ENCODE measurements at places on chromosomes 2 and 18.

DNA sequence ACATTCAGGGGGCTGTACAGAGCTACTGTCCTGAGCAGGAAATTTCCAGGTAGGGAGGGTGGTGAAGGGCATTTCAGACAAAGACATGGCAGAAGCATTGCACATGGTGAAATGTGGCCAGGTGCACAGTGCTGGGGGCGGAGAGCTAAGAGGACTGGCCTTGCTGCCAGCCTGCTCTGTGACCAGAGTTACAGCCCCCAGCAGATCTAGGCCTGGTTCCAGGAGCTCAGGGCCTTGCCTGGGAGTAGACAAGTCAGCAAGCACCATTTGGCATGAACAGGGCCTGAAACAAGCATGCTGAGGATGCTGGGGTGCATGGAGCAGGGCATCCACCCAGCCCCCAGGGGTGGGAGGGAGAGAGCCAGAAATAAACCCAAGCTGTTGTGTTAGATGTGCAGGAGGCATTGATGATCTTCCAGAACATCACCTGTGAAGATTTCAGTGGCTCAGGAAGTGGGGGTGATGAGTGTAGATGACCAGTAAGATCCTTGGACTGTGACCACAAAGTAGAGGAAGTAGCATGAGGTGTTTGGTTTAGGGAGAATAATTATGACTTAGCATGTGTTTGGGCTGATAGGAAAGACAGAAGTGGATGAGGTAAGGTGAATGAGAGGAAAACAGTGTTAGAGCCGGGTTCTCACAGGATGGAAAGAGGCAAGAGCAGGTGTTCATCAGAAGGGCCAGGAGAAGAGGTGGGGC, 61.1 kb downstream of the COA5 start:
- DNase-seq, result no peak

- no peak for DNase-seq
These were observed 18.8 kb downstream of the TGOLN2 start for GRCh38 chr2:85308896-85309555.

- no peak for DNase-seq
These were observed 286.5 kb downstream of the ICOS start for GRCh38 chr2:204223046-204223445.

- no peak for DNase-seq
These were observed 382.4 kb upstream of the SMIM21 start for GRCh38 chr18:75809926-75810255.

GRCh38 chr2:24491542-24492420, 727 bp downstream of the NCOA1 start:
- peak; percentile 78 for DNase-seq

GRCh38 chr2:2054363-2054882, 276.7 kb downstream of the MYT1L start:
- no peak for DNase-seq

GRCh38 chr2:23843051-23843976, 83.6 kb downstream of the ATAD2B start:
- DNase-seq, result no peak

All from activated T-cell treated with anti-CD3 and anti-CD28 coated beads, Interleukin-2, amount 50 U/mL, for 24 hours (primary cell).